NAMALWA (cell line): ENCODE measurements at places on chromosomes 5 and 9.

- no peak for DNase-seq
Observed at GRCh38 chr9:129250786-129251185, 72.7 kb upstream of the IER5L start.

DNA sequence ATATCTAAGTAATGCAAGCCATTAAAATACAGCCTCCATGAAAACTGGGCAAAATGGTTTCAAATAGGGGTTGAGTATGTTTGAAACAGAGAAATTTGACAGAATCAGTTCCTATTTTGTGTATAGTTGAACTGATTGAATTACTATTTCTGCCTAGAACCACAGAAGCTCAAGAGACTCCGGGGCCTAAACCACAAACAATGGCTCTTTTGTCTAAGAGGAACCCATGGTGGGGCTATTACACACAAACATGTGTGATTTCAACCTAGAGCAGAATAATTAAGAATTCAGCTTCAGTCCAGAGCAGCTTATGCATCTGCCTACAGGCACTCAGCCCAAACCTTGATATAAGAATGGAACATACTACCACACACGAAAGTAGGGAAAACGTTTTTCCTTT lies 171.2 kb upstream of the MPDZ start:
- no peak for DNase-seq

DNA sequence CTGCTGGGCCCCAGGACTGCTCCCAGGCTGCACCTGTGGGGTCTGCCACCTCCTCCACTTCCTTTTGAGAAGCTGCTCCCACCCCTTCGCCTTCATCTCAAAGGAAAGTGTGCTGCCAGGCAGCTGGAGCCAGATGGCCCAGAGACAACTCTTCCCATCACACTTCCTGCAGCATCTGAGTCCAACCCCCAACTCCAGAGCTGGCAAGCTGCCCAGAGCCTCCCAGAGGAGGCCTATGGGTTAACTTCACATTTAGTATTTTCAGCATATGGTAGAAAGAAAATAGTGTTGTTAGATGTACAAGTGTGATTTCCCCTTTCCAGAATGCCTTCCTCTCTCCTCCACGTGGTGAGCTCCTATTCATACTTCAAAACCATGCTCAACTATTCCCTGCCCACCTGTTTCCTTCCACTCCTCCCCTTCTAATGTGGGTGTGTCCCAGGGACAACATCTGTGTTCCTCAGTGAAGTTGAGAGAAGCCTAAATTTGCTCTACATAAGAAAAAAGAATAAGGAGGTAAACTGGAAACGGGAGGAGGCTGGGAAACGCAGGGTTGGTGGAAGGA lies 38.6 kb upstream of the KCNMB1 start:
- DNase-seq, result no peak

GRCh38 chr5:140588311-140589070 lies 23.9 kb downstream of the SLC35A4 start:
- no peak for DNase-seq

DNA sequence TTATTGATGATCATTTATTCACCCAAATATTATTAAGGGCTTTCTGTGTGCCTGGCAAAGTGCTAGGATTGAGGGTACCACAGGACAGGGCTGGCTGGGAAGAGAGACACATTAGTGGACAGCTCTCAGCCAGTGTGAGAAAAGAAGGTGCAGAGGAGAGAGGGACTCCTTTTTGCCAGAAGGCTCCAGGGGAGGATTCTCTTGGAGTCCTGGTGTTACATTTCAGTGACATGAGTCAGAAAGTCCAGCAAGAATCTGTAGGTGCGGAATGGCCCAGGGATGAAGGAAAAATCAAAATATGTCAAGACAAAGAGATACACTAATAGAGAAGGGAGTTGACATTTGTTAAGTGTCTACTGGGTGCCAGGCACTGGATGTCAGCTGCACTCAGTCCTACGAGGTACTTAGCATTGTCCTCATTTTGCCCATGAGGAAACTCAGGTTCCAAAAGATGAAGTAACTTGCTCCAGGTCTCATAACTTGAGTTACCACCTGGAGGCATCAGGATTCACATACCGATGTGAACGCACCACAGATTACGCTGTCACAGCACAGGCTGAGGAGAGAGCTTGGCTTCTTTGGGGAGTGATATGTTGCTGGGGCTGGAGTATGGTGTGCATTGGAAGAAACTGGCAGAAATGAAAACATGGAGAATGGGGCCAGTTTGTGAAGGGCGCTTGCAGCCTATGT lies 60.5 kb downstream of the RASGRF2 start:
- DNase-seq, result no peak

DNA sequence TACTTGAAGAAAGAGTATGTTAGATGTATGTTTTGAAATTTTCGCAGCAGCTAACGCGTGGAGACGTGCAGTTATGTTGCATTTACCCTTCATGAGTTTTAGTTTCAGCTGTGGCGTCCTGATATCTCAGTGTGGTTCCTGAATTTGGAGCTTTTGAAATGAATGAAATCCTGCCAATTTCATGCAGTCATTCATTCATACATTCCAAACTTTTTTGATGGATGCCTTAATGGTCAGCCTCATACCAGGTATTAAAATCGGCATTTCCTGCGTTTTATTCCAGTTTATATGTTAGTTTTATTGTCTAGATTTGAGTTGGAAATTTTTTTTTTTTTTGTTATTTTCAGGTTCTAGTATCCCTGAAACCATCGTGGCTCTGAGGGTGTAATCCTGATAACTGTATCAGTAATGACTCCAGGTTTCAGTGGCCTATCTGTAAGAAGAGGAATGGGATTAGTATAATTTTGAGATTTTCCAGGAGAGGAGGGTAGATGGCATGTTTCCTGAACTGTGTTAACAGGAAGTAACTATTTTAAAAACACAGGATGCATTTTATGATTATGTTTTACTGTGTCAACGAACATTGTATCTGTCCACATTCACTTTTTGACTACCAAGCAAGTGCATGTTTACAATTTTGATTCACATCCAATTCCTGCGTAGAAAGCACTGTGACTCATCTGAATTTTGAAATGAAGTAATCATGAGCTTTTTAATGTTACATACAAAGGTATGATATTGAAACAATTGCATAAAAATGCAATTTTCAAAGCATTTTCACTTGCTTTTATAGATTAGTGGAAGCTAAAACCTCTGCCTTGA lies 1.0 kb downstream of the FOCAD start:
- peak; percentile 19 for DNase-seq

GRCh38 chr9:71781391-71781790 lies 13.1 kb upstream of the CEMIP2 start:
- no peak for DNase-seq

- DNase-seq, result peak; percentile 73
Observed at GRCh38 chr5:150153957-150154617, 1.6 kb downstream of the PDGFRB start.

GRCh38 chr5:14313986-14314690 lies 171.0 kb downstream of the TRIO start:
- no peak for DNase-seq

DNA sequence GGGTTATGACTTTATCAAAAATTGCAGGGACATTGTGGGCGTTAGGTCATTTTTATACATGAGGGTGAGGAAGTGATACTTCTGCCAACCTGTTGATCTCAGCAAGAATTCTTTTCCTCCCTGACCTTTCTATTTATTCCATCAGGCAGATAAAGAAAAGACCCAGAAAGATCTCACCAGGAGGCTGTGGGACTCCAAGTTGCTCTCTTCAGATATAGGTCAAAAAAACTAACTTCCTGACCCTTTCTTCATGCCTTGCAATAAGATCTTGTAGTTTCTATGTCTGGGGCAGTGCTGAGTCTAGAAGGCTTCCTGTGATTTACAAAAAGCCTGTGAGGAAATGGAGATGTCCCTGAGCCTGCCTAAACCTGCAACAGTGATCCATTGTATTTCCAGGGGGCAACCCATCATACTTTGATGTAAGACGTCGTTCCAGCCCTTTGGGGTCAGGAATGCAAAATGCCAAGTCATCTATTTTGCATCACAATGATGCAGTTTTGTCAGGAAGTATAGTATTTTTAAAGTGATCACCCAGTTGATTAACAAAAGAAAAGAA lies 22.0 kb upstream of the PIK3R1 start:
- DNase-seq, result no peak

GRCh38 chr5:27140831-27141230 lies 102.4 kb upstream of the CDH9 start:
- DNase-seq, result no peak

DNA sequence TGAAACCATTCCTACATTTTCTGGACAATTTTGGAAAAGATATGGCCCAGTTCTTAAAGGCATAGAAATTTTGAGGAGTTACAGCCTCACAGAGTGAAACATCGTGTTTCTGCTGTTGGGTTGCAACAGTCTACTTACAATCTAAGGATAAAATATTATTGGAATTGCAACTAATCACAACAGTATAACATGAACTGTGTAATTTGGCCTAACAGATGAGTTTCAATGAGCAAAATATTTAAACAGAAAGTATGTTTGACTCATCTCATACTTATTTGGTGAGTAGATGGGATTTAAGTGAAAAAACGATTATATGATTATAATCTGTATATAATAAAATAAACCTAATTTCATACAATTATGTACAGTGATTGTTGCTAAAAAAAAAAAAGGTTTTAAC lies 1061.8 kb downstream of the CDH12 start:
- no peak for DNase-seq

DNA sequence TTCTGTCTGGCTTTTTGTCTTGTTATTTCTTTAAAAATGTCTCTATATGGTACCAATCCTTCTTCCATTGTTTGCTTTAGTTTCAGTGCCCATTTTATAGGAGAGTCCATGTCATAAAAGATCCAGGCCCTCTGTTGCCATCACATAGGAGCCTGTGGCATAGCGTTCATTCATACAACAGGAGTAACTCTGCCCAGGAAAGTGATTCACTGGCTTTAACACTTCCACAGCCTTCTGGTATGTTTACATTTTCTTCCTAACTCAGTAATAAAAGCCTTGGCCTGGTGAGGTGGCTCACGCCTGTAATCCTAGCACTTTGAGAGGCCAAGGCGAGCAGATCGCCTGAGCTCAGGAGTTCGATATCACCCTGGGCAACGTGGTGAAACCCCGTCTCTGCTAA lies 519.3 kb upstream of the PTGER4 start:
- DNase-seq, result no peak

GRCh38 chr9:117156144-117156688 lies 258.6 kb downstream of the ASTN2 start:
- no peak for DNase-seq

- no peak for DNase-seq
Observed at GRCh38 chr5:101626572-101626971, 669.5 kb downstream of the SLCO4C1 start.

- DNase-seq, result no peak
Observed at GRCh38 chr5:57805732-57806131, 323.1 kb upstream of the ACTBL2 start.

- DNase-seq, result no peak
Observed at GRCh38 chr9:71671289-71671688, 97.0 kb downstream of the CEMIP2 start.

DNA sequence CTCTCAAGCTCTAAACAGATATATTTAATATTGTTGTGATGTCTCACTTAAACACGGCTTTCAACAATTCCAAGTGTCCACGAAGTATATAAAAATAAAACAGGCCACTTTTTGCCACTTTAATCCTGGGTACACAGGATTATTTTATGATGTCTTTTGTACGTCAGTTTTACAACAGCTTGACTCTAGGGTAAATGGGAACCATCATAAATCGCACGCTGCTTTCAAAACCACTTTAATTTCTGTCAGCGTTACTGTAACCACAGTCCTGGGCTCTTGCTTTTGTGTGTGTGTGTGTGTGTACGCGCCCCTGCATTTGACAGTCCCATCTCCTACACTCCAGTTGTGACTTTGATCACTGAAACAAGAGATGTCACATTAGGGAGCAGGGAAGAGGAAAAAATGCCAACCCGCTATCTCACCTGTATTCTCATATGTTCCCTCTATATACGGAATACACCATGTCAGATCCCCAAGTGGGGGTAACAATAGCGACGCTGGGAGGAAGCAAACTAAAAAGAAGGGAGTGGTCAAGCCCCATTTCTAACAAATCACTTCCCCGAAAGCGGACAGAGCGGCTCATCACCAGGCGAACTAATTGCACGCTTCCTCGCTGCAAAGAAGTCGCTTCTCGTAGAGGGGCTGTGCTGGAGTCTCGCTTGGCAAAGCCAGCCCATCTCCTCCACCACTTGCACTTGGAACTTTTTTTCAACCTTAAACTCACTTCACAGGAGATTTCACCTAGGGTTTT lies 1.2 kb downstream of the BNC2 start:
- DNase-seq, result no peak

DNA sequence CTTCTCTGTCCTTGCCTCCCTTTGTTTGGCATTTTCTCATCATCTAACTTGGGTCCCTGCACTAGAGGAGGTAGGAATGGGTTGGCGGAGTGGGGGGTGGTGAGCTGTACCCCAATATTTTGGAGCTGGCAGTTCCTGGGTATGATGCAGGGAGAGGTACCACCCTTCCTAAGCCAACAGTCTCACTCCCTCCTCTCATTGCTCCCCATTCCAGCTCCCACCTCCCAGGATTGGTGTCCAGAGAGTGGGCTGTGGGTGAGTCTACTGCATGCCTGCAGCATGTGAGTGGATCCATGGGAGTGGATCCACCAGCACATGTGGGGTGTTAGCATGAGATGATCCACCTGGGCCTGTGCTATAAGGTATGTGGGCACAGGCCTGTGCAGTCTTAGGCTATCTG lies 22.2 kb upstream of the MYORG start:
- DNase-seq, result no peak

GRCh38 chr5:172800088-172800551 lies 29.1 kb upstream of the DUSP1 start:
- DNase-seq, result no peak

GRCh38 chr5:167639766-167640165 lies 651.7 kb upstream of the WWC1 start:
- DNase-seq, result no peak

DNA sequence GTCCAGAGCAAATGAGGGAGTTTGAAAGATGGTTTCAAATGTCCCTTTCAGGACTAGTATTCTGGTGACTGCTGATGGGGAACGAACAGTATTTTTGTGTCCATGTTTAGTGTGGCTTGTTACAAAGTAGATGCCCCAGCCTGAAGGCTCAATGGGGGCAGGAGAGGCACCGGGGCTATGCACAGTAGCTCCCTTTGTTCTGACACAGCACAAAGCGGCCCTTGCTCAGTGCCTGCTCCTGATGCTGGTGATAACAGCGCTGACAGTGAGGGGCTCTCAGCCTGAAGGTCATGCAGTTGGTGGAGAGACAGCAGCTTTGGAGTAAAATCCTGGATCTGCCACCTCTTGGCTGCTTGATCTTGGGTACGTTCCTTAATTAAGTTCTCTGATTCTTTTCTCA lies 188.9 kb downstream of the SLIT3 start:
- DNase-seq, result no peak

GRCh38 chr9:106682420-106682819 lies 180.5 kb upstream of the ZNF462 start:
- no peak for DNase-seq

GRCh38 chr9:132742821-132743311 lies 72.6 kb downstream of the GTF3C4 start:
- DNase-seq, result peak; percentile 13

DNA sequence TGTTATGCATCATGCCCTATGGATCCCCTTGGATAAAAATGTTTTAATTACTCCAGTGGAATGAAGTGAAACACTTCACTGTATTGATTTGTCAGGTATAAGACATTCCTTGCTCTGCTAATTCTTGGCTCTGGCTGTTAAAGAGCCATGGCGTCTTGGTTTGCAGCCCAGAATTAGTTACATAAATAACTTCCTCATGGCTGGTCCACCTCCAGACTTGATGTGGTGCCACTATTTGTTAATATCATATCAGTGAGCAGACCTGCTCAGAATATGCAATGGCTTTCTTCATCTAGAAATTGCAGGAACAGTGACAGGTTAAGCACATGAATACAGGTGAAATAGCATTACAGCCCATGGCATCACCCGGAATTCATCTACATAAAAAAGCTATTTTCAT lies 446.9 kb upstream of the GRIN3A start:
- no peak for DNase-seq

- DNase-seq, result no peak
Observed at GRCh38 chr5:170642776-170643436, 139.1 kb downstream of the KCNIP1 start.
